Esophagus squamous epithelium (tissue), 5 donors: ENCODE measurements at places on chromosomes 6 and 20. TPM values are rescaled to one million over a fixed set of nuclear protein-coding genes. Genes with fewer than 3 reads are reported as not detected.

Gene PRICKLE4
- 10.9 TPM for total RNA-seq

GRCh38 chr20:11895861-11896387, 21.8 kb upstream of the BTBD3 start:
- no peak for DNase-seq

DNA sequence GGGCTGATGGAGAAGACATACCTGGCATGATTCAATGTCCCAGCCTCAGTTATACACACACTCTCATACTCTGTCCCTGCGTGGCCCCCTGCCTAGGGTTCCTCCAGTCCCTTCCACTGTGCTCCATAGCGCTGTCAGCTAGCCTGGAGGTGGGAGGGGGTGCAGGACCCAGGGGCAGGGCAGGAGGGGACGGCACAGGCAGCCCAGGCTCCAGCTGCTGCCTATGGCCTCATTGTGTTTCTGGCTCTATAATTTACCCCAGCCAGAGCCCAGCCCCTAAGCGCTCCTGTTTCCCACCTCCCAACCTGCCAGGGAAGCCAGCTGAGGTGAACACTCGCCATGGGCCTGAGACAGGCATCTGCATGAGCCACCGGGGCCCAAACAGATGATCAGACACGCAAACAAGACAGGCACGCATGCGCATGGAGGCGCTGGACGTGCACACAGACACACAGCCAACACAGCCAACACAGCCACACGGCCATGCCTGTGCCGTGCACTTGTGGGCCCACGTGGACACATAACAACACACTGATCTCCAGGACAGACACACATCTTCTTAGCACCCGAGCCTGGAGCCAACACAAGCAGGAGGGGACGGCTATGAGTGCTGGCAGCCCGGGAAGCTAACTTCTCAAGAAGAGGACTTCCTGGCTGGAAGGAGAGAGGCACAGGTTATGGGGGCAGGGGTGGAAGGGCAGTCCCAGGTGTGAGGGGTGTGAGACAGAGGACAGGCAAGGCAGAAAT, 124.9 kb downstream of the GRM4 start:
- no peak for DNase-seq

GRCh38 chr20:40414843-40415615, 274.0 kb downstream of the MAFB start:
- no peak for DNase-seq

Gene RARS2
- total RNA-seq, result 24.1 TPM

Gene SNAP25
- 0.57 TPM for total RNA-seq

DNA sequence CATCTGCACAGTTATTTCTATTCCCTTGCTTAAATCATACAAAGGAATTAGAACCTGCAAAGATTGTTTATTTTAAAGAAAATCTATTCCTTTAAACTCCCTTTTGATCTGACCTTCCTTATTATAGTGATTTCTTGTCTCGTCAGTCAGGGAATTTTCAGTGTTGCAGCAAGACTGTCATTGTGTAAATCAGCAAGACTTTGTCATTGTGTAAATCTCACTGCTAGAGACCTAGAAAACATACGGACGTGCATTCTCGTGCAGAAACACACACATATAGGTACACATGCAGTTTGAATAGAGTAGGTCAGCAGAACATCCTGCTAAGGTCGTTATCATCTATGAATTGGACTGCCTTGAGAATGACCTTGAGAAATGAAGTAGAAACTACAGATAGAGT, 6.2 kb upstream of the SGK1 start:
- no peak for DNase-seq

Gene VSX1
- not detected for total RNA-seq

- no peak for DNase-seq
Measured at GRCh38 chr20:49279677-49280462, 2.0 kb upstream of the ZNFX1 start.

DNA sequence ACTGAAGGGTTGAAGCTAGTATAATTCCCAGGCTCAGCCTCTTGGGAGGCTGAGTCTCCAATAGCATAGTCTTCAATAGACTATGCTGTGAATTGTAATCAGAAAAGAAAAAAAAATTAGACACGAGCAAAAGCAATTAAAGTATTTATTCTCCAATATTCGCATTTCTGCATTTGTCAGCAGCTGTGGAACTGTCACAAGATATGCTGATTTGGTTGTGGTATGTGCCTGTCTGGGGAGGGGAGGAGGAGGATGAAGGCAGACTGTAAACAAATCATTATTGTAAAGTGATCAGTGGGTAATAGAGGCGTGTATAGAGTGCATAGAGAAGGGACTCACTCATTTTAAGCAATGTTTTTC, 10.1 kb upstream of the BICRAL start:
- DNase-seq, result no peak

DNA sequence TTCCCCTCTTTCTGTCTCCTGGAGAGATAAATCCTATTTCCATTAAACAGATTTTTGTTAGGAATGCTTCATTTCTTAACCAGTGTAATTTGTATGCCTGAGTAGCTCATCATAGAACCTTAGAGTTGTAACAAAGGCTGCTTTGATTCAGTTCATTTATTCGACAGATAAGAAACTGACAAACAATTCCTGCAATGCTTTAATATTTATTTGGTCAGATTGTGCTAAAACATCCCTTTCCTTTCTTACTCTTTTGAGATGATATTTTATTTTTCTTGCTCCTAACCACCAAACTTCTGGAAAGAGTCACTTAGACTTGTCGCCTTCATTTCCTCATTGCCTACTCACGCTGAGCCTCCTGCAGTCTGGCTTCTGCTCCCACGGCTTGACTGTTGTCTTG, 89.0 kb upstream of the SUPT3H start:
- DNase-seq, result no peak

- DNase-seq, result no peak
Measured at GRCh38 chr20:25067102-25067987, 9.4 kb upstream of the ACSS1 start.

Gene NKAIN4
- not detected for total RNA-seq

Gene CDH4
- total RNA-seq, result 0.38 TPM
